ENCODE measurements at places on chromosomes 2 and 18.

DNA sequence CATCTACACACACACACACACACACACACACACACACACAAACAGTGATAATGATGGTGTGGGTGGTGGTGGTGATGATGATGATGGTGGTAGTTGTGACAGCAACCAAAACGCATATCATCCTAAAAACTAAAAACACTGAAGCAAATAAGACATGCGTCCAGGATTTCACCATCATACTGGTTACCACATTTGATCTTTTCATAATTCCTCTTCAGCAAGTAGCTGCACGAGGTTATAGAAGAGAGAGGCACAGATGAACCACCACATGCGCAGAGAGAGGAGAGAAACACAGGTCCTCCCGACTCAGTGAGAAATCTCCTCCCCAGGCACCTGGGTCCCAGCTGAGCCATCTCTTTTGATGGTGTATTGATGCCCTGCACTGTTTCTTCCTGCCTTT is 393.3 kb downstream of the METTL4 start:
- DNase-seq: no peak

GRCh38 chr2:1803217-1804110 is 59.1 kb upstream of the PXDN start:
- DNase-seq: no peak

- DNase-seq: no peak
These were observed 46.3 kb upstream of the RALBP1 start for GRCh38 chr18:9428862-9429661.

DNA sequence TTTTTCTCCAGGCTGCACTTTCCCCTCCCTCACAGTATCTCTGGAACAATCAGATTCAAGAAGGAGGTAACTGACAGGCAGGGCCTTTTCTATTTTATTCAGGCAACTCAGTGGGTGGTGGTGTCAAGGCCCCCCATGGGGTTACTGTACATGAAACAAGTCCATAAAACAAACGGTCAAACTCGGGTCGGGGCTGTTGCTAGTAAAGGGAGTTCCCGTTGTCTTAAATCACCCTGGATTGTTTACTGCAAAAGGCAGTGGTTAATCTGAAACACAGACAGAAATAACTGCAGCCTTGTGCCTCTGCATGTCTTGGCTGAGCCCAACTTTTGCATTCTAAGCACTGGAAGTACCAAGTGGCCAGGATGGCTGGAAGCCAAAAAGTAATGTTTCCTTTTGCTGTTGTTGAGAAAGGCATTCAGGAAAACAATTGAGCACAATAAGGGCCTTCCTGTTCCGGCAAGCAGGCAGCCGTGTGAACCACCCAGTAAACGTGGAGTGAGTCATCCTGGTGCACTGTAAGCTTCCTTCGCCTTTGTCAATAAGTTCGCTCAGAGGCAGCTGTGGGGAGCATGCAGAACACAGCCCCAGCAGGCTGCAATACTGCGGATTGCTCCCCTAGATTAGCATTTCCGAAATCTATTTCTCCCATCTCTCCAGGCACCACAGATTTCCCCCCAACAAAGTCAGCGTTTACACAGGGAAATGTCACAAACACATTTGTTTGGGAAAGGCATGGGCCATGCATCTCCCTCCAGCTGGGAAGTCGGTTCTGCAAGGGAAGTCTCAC is 149.6 kb downstream of the IRS1 start:
- peak; percentile 66 for DNase-seq

- no peak for DNase-seq
These were observed 326.2 kb upstream of the LRATD1 start for GRCh38 chr2:14306268-14306861.

DNA sequence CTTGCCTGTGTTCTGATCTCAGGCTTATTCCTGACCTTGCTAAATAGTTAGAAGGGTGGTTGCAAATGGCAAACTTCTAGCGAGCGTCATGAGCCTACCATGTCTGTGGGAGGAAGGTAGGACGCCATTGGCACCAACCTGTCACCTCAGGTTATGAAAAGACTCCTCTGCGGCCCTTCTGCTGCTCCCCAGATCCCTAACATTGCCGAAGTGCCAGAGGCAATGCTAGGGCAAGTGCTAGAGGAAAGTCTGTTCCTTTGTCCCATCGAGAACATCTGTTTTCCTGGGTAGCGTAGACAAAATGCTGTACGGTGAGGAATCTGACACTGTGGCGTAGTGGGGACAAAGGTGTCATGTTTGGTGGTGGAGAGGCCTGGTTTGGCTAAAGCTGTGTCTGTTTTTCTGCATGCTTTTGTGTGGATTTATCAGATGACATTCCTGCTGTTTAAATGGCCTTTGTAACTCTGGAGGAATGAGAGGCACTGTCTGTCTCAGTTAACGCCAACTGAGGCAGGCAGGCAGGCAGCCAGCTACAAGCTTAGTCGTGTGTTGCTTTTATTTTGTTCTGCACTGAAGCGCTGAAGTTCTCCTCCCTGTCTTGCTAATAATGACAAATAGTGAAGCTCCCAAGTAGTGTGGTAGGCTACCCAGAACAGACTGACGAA is 94.1 kb downstream of the PRPF40A start:
- DNase-seq: no peak

DNA sequence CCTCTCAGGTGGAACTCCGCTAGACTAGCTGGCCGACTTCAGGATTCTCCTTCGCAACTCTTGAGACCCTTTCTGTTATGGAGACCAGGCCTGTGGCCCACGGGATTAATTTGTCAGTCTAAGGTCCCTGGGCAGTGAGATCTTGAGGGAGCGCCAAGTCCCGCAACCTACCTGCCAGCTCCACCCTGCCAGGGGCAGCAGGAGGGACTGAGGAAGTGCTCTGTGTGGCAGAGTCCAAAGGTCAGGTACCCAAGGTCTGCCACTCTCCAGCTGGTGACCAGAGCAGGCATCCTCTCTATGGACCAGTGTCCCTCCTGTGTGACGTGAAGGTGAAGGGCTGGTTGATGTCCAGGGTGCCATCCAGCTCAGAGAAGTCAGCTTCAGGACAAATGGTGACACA is 4.3 kb upstream of the SPATA3 start:
- DNase-seq: no peak

DNA sequence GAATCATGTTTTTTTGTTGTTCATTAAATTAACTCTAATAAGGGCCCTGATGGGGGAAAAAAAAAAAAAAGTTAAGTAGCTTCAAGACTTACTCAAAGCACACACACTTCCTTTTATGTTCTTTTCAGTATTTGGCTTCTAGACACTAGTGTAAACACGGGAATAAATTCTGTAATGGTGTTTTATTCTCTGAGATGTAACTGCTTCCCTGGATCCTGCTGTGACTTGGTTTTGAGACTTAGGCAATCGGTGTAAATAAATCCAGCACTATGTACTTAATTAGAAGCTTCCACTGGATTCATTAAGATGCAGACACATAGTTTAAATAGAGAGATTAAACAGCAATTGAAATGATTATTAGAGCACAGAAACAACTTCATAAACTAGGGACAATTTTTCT is 26.1 kb upstream of the AP1S3 start:
- no peak for DNase-seq

DNA sequence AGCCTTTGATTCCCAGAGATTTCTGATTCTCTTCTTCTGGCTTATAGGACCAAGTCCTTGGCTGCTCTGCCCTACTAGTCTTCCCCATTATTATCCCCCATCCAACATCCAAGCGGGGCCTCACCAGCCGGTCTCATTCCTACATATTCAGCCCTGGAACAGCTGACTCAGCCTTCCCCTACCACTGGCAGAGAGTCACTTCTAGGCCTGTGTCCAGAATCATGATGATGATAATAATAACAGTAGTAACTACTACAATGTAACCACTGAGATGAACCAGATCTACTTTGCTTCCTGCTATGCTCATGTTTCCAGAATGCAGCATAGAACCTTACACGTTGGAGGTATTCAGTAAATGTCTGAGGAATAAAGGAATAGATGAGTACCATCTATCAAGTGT is 295.2 kb downstream of the SRBD1 start:
- DNase-seq: peak; percentile 73

DNA sequence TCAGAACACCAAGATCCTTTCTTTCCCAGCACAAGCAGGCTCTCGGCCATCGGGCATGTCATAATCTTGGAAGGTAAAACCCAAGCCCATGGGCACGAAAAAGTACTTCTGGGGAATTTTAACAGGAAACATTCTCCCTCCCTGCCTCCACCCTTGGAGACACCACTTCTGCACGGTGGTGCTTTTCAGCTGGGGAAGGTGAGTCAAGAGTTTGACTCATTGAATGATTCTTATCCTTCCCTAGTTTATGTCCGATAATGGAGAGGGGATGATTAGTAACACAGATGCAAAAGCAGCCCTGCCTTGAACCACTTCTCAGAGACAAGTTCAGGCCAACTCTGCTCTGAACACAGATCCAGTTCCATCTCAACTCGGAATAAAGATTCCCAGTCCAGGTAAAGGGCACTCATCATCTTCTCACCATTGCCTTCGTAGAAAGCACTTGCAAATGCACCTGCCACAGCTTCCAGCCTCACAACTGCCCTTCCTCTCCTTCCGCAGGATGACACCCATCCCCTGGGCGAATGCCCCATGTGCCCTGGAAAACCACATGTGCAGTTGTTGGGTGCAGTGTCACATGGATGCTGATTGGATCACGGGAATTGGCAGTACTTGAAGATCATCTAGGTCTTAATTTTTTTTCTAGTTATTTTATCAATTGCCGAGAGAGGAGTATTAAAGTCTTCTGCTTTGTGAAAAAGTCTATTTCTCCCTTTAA is 136.2 kb downstream of the PXDN start:
- DNase-seq: no peak

DNA sequence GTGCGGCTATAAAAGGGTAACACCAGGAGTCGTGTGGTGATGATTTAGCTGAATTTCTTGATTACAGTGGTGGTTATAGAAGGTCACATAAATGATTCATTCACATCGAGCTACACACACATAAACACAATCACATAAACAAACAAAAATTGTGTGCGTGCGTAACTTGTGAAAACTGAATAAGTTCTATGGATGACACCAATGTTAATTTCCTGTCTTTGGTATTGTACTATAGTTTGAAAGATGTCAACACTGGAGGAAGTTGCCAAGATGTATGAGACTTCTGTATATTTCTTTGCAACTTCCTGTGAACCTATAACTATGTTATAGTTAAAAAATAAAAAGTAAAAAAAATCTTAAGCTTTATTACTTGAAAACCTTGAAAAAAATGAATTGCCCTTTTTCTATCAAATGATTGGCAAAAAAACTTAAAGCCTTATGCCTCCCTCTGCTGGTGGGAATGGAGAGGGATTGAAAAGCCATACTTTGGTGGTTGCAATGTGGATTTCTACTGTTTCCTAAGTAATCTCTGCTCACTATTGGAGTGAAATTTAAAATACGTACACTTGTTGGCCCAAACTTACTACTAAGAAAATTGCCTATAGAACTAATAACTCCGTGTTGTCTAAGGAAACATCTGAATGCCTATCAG is 227.7 kb downstream of the RPIA start:
- no peak for DNase-seq

GRCh38 chr2:36781907-36782720 is 85.6 kb downstream of the VIT start:
- no peak for DNase-seq

DNA sequence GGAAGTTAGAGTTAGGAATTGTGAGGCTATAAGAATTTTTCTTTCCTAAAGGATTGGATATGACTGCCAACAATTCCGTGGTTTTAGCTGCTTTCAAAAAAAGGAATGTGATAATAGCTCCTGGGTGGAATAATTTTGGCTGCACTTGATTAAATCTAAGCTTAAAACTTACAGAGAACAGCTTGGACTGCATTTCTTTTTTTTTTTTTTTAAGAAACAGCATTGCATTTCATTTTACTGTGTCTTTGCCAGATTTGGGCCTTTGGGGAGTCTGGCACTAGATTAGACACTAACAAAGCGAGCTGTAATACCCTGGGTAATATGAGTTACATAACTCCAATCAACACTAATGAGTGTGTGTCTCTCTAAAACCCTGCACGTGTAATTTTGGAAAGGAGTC is 37.8 kb upstream of the ZNF397 start:
- DNase-seq: no peak

DNA sequence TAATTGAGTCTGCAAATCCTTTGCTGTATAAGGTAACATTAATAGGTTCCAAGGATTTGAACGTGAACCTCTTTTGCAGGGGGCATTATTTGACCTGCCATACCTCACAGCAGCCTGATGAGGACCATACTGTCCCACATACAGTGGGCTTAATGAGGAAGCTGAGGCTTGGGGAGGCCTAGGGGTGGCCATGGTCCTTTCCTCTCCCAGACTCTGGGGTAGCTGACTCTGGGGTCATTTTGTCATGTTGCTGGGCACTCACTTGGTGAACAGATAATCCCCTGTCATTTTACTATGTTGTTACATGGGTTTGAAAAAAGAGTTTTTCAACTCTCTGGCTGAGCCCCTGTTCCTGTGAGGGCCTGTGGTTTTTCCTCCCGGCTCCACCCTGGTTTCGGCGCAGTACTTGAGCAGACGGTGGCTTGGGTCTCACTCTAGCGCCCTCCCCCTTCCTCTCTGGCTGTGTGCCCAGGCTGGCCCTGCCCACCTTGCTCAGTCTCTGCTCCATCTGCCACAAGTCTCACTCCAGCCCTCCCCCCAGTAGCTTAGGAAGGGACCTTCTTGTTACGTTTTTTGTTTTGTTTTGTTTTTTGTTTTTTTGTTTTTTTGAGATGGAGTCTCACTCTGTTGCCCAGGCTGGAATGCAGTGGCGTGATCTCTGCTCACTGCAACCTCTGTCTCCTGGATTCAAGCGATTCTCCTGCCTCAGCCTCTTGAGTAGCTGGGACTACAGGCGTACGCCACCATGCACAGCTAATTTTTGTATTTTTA is 21.0 kb downstream of the INPP4A start:
- DNase-seq: no peak

DNA sequence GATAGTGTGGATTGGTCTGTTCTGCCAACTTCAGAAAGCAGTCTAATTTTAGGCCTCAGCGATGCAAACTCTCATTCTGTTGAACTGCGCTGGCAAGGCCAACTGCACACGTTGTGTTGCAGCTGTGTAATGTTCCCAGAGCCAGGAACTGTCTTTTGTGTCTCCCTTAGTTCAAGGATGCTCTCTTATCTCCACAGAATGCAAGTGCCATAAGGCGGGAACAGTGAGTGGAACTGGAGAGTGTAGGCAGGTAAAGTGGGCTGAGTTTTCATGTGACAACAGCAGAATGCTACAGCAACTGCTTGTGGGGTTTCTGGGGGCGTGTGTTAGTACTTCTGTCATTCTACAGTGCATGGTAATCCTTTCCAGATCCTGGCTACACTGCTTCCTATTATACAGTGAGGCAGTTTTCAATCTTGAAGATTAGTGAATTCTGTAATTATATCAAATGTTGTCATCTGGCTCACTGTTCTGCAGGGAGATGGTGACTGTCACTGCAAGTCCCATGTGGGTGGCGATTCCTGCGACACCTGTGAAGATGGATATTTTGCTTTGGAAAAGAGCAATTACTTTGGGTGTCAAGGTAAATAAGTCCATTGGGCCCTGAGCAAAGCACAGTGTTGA is 125.8 kb downstream of the LAMA3 start:
- DNase-seq: no peak

- DNase-seq: peak; percentile 35
These were observed 1.2 kb upstream of the NPAS2 start for GRCh38 chr2:100818606-100819369.

- no peak for DNase-seq
These were observed 851.8 kb upstream of the CRIM1 start for GRCh38 chr2:35503738-35504199.

GRCh38 chr2:31236433-31237205 is 2.7 kb downstream of the EHD3 start:
- DNase-seq: no peak

- no peak for DNase-seq
These were observed 1305.0 kb upstream of the NRXN1 start for GRCh38 chr2:52336951-52337350.

- DNase-seq: no peak
These were observed 46.5 kb upstream of the SLC30A6 start for GRCh38 chr2:32119161-32119560.
